Right ventricle myocardium superior (tissue), 1 donor: ENCODE measurements at places on chromosomes 12 and 14.

- no peak for DNase-seq
These were observed 9.0 kb downstream of the BMP4 start for GRCh38 chr14:53947452-53948204.

GRCh38 chr12:1332327-1332726 lies 262.1 kb downstream of the FBXL14 start:
- no peak for DNase-seq

DNA sequence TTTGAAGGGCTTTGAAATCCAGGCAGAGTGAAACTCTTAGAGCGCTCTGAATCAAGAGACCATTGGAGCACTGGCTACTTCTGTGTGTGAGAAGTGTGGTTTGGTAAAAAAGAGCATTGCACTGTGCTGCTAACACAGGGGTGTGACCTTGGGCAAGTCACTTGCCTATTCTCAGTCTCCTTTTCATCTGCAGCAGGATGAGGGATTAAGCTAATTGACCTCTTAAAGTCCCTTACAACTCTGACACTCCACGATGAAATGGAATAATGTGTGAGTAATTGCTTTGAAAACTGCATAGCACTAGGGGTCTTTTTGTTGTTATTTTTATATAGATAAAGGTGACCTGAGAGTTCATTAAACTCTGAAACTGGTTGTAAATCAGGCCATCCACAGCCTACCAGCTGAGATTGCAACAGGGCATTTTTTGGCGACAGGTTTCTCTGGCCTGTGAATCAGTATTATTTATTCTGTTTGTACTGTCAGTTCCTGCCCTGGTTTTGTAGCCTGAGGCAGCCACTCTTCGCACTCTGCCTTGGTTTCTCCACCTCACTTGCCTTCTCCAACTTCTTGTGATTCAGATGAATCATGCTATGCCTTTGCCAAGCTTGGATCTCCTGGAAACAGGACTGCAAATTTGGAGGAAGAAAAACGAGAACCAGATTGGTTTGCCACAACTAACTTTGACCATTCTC lies 159.9 kb upstream of the PARP11 start:
- DNase-seq: no peak

GRCh38 chr14:37813732-37814131 lies 218.3 kb downstream of the TTC6 start:
- no peak for DNase-seq

GRCh38 chr14:52735921-52736489 lies 6.0 kb downstream of the STYX start:
- no peak for DNase-seq

DNA sequence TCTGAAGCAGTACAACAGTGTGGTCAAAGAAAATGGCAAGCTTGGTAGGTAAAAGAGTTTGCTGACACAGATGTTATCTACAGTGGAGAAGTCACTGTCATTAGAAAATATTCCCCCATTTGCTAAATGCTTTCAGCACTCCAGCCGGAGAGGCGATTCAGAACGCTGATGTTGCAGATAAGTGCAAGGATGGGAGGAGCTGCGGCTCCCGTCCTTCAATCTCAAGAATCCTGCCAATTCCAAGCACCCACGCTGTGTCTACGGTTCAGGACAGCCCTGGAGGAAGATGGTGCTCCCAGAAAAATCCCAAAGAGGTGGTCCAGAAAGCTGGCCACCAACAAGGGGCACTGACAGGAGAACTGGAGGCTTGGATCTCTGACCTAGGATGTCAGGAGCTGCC lies 79.1 kb downstream of the ZFP36L1 start:
- no peak for DNase-seq

- DNase-seq: no peak
These were observed 2.3 kb downstream of the MCRS1 start for GRCh38 chr12:49565406-49566265.

DNA sequence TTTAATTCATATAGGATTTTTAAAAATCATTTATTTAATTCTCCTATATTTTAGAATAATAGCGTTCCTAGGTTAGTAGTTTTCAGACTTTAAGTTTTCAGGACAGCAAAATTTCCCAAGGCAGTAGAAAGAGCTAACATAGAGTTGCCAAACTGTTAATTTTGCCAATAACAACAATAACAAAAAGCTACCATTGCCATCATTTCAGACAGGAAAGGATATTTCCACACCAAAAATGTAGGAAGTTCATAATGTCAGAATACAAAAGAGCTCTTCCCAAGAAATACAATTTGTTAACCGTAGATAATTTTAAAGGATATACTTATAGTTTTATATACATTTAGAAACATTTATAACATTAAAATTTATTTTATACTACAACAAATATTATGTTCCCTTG lies 81.4 kb upstream of the EEA1 start:
- no peak for DNase-seq

- no peak for DNase-seq
These were observed 14.6 kb downstream of the PCNX4 start for GRCh38 chr14:60106339-60106738.

DNA sequence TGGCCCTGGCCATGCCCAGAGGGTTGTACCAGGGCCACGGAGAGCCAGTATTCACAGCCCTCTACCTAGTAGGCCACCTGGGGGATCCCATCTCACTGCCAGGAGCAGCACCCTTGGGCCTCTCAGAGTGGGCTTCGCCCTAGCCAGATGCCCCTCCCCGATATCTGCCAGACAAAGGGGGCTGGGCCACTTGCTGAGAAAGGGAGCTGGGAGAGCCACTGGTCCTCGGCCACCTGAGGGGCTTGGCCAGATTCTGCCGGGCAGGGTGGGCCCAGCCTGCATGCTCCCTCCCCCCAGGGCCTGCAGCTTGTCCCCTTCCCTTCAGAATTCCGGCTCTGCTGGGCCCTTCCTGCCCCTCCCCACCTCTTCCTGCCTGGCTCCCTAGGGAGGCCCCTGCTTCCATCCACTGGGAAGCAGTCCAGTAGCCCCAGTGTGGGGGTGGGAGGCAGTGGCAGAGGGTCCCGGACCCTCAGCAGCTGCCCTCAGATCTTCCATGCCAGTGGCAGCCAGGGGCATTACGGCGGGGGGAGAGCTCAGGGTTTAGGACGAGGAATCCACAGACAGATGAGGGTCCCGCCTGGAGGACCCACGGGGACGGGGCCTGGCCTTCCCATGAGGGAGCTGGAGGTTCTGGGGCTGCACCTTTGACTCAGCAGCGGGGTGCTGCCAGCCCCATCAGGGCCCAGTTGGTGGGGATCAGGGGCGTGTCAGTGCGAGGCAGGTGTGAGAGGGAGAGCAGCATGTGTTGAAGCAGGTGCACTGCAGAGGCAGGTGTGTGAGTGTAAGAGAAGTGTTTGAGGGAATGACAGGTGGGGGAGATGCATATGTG lies 2.4 kb downstream of the CRIP2 start:
- DNase-seq: peak; percentile 60

DNA sequence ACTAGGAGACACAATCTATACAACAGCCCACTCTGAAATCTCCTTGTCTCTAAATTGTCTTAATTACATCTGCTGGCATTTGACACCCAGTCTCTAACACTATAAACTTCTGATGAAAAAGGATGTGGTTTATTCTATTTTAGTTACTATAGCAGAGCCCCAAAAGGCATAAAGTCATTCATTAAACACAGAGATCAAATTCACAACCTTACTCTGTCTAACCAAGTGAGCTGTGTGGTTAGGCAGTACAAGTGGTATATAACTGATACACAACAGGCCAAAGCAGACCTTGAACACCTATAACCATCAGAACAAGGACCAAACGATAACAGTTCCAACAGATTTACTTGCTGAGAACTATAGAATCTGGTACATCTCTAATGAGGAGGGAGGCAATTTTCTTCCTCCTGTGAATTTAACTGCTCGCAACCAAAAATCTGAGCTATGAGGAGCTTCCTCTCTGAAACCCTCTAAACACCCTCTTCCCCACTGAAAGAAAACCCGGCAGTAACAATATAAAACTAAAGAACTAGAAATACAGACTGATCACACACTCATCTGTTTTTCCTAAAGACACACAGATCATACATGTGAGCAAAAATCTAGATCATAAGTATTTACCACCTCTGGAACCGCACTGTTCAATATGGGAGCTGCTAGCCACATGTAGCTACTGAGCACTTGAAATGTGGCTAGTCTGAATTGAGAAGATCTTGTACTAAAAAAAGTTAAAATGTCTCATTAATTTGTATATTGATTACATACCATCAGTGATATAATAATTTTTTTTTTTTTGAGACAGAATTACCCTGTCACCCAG lies 17.7 kb downstream of the SPPL3 start:
- no peak for DNase-seq

- DNase-seq: no peak
These were observed 871.1 kb upstream of the MGAT4C start for GRCh38 chr12:87127272-87127671.

- no peak for DNase-seq
These were observed 66.6 kb upstream of the FAR2 start for GRCh38 chr12:29082522-29082921.

GRCh38 chr12:121467638-121468498 lies 68.0 kb downstream of the RNF34 start:
- no peak for DNase-seq

DNA sequence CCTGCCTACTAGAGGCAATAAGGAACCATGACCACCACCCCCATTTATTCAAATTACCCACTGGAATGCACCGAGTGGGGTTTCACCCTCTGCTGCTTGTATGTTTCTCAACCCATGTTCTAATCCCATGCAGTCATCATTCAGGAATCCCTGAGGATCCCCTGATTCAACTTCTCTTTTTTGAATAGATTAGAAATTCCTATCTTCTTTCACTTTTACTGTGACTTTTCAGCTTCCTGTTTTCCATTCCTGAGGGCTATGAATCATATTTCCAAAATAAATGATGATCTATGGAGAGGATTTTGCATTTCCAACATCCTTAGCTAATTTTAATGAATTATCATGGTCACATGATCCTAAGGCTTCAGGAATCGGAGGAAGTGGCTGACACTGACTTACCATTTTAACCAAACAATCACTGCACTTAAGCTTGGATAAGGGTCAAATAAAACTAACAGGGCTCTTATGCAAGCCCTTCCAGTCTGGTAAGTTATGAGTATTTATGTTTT lies 19.4 kb upstream of the P2RX4 start:
- no peak for DNase-seq
